Activated naive CD4-positive, alpha-beta T cell treated with anti-CD3 and anti-CD28 coated beads, Interleukin-2, amount 50 U/mL, for 16 hours (primary cell): ENCODE measurements at places on chromosomes 3 and 15.

DNA sequence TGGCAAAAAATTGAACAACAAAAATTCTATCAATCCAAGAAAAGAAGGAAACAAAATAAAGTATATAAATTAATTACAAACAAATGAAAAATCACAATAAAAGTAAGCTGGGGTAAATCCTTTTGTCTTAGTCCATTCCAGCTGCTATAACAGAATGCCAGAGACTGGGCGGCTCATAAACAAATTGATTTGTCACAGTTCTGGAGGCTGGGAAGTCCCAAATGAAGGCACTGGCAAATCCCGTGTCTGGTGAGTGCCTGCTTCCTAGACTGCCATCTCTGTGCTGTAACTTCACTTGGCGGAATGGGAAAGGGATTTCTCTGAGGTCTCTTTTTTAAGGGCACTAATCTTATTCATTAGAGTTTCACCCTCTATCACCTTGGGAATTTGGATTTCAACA, 53.6 kb upstream of the RPL35A start:
- no peak for DNase-seq

- no peak for DNase-seq
Observed at GRCh38 chr3:43104039-43104438, 1.8 kb downstream of the POMGNT2 start.

DNA sequence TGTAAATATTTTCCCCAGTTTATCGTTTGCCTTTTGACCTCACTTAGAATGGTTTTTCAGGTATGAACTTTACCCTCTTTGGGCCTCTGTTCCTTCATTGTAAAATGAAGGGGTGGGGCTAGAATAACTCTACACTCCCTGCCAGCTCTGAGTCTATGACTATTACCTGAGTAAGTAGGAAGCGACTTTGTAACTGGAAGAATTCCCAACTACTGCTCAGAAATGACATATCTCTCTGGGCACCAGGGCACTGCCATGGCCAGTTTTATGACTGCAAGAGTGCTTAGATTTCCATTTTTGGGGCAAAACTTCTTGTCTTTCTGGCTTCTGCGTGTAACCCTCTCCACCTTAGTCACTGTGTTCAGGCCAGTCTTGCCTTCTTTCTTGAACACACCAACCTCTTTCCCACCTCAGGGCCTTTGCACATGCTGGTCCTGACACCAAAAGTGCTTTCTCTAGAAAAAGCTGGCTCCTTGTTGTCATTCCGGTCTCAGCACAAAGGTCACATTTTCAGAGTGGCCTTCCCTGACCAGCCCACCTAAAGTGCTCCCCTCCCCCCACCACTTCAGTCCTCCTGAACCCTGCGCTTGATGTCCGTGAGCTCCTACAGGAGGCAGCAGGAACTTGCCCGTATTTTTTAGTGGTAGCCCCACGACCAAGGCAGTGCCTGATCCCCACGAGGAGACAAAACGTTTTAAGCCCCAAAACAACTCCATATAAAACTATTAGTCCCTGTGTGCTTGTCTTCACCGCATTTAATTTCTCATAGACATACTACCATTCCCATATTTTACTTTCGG, 25.6 kb downstream of the CDCP1 start:
- no peak for DNase-seq

GRCh38 chr3:140588558-140588957, 89.3 kb upstream of the TRIM42 start:
- DNase-seq, result no peak

GRCh38 chr15:64816452-64816851, 9.0 kb downstream of the PIF1 start:
- no peak for DNase-seq

- DNase-seq, result no peak
Observed at GRCh38 chr15:45715528-45715927, 80.7 kb downstream of the SQOR start.

DNA sequence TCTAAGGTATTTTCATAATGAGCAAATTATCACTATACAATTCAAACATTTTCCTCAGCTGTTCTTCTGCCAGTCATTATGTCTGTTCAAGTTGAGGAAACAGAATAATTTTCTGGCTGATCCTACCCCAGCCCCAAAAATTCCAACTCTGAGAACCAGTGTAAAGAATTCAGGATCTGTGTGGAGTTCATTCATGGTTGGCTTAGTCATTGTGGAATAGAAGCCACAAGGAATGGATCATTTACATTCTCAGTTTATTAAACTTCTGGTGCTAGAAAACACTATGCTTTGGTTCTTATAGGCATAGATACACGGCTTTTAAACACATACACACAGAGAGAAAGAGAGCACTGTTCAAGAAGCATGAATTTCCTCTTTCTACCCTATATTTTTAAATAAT, 134.6 kb downstream of the CMSS1 start:
- no peak for DNase-seq

DNA sequence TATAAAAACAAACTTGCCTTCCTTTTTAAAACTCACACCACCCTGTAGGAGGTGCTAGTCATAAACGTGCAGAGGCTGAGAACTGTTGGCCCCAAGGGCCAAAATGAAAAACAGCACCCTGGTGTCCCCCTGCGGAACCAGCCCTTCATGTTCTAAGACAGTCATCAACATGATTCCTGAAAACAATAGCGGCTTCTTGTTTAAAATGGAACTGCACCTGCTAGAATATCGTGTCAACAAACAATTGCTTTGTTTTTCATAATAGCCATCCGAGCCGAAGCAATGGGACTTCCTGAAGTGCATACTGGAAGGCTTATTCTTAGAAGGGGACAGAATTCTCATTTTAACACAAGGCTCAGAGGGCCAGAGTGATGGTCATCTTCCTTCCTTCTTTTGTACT, 43.7 kb downstream of the MECOM start:
- no peak for DNase-seq
